Activated naive CD4-positive, alpha-beta T cell treated with anti-CD3 and anti-CD28 coated beads for 36 hours (primary cell): ENCODE measurements at places on chromosomes 3 and 15.

- DNase-seq: no peak
These were observed 25.0 kb downstream of the DNAH1 start for GRCh38 chr3:52341123-52341522.

- no peak for DNase-seq
These were observed 35.6 kb downstream of the SNAPC5 start for GRCh38 chr15:66461917-66462316.

- no peak for DNase-seq
These were observed 100.4 kb upstream of the TP63 start for GRCh38 chr3:189530822-189531221.

- DNase-seq: no peak
These were observed 15.6 kb downstream of the LRRK1 start for GRCh38 chr15:100934726-100935125.

DNA sequence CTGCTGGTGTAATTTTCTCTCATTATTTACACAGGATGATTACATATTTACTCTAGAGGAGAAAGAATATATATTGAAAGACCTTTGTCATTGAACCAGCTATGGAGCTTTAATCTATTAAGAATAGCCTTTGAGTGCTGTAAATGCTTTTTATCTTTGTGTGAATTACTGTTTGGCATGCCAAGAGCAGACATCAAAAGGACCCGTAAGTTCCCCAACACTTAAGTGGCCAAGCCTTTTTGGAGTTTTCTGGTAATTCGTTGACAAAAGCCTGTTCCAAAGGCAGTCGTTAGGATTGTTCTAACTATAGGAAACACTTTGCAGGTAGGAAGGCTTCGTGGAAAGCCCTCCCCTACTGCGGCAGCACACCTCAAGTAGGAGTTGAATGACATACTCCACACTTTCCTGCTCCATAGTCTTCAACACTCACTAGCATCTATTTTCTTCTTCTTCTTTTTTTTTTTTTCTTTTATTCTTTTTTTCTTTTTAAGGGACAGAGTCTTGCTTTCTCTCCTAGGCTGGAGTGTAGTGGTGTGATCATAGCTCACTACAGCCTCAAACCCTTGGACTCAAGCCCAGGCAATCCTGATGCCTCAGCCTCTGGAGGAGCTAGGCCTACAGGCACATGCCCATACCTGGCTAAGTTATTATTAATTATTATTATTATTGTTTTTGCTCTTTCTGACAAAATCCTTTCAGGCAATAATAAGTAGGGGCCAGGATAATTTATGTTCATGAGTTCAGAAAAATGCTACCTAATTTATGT lies 98.6 kb downstream of the SUCNR1 start:
- no peak for DNase-seq

GRCh38 chr3:106317141-106318055 lies 448.6 kb upstream of the CBLB start:
- DNase-seq: no peak

- no peak for DNase-seq
These were observed 73.5 kb downstream of the PPM1L start for GRCh38 chr3:160829486-160830009.

- no peak for DNase-seq
These were observed 16.1 kb upstream of the LYSMD4 start for GRCh38 chr15:99749386-99749785.

DNA sequence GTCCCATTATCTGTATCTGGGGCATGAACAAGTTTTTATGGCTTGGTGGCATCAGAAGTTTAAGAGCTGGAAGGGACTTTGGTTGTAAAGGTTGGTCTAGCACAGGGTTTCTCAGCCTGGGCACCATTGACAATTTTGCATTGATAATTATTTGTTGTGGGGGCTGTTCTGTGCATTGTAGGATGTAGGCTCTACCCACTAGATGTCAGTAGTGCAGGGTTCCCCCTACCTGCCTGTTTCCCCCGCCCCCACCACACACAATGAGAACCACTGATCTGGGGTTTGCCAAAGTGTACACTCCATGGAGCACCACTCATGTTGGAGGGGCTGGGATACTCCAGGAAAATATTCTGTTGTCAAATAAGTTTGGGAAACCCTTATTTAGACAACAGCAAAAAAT lies 42.7 kb downstream of the PLCL2 start:
- DNase-seq: no peak

DNA sequence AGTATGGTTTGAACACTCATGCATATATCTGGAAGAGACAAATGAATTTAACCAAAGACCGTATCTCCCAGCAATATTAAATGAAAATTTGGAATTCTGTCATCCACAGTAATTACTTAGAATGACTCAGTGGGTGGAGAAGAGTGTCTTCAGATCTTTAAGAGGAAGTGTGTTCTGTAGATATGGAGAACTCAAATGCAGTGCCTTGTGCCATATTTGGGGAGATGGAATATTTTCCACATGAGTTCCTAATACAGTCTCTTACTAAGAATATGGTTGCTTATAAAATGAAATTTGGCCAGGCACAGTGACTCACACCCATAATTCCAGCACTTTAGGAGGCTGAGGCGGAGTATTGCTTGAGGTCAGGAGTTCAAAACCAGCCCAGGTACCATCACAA lies 40.5 kb downstream of the ANO10 start:
- DNase-seq: no peak

DNA sequence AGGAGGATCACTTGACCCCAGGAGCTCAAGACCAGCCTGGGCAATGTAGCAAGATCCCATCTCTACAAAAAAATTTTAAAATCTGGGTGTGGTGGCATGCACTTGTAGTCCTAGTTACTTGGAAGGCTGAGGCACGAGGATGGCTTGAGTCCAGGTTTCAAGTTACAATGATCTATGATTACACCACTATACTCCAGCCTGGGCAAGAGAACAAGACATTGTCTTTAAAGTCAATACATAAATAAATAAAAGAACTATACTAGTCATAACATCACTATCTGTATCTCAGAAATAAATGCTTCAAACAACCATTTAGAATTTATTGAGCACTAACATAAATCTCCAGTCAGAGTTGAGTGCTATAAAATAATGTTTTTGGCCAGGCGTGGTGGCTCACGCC lies 8.5 kb upstream of the PHLDB2 start:
- DNase-seq: no peak

GRCh38 chr3:17201538-17201937 lies 316.8 kb downstream of the PLCL2 start:
- DNase-seq: no peak
